ENCODE measurements at places on chromosomes 1 and 21.

DNA sequence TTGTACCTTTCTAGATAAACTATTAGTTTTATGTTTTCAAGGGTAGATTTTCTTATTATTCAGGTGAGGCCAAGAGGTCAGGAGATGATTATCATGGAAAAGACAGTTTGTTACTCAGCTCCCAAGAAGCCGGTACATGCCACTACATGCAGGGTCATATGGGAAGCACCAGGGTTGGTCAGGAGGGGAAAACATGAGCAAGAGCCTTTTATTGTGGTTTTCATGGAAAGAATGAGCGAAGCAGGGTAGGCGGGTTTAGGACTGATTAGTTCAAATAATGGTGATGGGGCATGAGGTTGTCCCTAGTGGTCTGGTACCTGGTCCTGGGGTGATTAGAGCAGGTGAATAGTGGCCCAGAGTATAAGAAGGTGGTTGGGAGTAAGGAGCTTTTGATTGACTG is 189.9 kb downstream of the APP start:
- no peak for DNase-seq

DNA sequence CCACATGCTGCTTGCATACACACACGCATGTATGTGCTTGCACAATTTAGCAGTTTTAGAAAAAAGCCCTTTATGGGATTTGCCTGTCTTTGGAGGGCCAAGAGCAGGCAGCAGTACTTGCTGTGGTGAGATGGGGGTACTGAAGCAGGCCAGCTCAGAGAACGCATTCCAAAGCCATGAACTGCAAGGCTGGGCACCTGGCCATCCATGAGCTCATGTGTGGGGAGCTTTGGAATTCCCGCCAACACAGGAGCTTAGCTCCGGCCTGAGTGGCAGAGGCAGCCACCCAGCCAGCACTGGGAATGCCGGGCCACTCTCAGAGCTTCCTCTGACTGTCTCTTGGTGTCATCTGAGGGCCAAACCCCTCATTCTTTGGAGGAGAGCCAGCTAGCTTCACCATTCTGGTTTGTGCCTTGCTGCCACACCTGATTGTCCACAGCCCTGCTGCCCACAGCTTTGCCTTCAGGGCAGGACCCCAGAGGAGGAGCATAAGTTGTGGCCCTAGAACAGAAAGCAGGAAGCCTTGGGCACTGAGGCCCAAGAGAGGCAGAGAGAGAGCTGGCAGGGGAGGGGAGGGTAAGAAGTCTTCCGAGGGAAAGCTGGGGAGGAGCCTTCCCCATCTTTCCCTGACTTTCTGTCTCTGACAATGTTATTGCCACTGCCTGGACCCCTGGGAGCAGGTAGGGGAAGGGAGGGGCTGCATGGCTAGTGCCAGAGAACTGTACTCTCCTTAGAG is 92.1 kb upstream of the POU3F1 start:
- DNase-seq, result peak; percentile 95

GRCh38 chr1:168386949-168387586 is 106.4 kb downstream of the TBX19 start:
- no peak for DNase-seq

GRCh38 chr21:22536509-22536908 is 1538.3 kb downstream of the NCAM2 start:
- DNase-seq, result no peak

DNA sequence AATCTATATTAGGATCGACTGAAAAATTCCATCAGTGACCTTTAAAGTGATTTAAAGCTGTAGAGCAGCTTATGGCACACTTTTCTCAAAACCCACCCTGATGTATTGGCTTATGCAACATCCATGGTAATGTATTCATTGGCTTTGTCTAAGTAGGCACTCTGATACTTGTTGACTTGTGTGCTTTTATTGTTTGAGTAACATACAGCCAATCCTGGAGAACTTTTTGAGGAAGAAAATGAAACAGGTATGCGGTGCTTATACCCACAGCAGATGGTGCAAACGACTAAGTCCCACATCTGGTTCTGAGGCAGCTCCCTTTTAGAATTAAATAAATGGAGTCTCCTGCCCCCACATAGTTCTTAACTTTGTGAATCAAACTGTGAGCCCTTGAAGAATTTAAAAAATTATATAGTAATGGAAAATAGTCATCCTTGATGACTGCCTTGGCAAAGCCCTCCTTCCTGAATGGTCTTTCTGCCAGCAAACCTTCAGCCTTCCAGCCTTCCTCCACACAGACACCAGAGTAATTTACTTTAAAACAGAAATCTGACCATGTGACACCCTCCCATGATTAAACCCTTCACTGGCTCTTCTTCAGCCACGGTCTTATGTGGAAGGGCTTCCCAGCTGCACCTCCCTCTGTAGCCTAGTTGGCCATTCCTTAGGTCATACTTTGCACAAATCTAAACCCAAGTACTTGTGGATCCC is 116.0 kb downstream of the BCAR3 start:
- peak; percentile 80 for DNase-seq

- peak; percentile 99 for DNase-seq
These were observed 151.4 kb downstream of the TGFB2 start for GRCh38 chr1:218496561-218496960.

- no peak for DNase-seq
These were observed 624 bp downstream of the SLC41A1 start for GRCh38 chr1:205812271-205812877.

DNA sequence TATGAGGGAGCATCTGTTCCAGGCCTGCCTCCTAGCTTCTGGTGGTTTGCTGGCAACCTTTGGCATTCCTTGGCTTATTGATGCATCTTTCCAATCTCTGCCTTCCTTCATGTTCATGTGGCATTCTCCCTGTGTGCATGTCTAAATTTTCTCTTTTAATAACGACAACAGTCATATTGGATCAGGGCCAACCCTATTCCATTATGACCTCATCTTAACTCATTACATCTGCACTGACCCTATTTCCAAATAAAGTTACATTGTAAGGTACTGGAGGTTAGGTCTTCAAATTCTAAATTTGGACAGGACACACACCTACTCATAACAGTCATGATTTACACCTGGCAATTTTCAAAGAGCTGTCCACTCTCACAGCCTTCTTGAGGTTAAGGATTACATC is 117.2 kb upstream of the FGGY start:
- DNase-seq, result no peak
